Pons (tissue), 1 donor: ENCODE measurements at places on chromosomes 1 and 21.

- DNase-seq = no peak
These were observed 13.3 kb downstream of the SPSB1 start for GRCh38 chr1:9306006-9306405.

DNA sequence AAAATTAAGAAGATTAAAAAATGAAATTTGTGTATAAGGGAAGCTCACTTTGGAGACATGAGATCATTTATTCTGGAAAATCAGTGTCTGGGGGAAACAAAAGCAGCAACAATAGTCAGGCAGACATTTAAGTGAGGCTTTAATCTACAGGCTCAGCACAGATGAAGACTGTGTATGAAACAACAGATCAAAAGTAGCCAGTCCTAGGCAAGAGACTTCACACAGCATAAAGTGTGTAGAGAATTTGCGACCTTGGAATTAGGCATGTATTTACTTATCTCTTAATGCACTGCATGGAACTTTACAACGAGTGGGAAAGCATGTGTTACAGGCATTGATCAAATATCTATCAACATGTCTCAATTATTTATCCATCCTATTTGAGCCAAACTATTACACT, 1099.9 kb downstream of the PLA2G4A start:
- DNase-seq = no peak

DNA sequence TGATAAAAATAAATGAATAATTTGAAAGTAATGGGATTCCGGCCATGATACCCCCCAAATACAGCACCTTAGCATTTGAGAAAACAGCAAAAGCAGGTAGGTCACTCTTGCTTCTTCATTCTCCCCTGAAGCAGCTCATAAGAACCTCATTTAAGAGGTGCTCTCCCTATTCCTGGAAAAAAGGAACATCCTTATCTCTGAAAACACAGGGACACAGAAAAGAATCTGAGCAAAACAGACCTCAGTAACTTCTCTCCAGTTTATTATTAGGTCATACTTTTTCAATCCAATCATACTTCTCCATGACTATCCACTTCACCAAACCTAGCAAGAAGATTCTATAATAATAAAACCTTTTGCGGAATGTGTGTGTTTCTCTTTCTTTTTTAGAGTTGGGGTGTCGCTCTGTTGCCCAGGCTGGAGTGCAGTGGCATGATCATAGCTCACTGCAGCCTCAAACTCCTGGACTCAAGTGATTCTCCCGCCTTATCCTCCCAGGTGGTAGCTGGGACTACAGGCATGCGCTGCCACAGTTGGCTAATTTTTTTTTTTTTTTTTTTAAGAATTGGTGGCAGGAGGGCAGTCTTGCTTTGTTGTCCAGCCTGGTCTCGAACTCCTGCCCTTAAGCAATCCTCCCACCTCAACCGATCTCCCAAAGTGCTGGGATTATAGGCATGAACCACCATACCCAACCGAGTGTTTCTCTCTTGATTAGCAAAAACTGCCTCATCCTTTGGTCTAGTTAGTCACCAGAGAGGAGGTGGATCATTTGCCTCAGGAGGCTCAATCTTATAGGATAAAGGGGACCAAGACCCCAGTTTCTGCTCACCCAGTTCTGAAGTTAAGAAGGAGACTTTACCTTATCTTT, 10.6 kb upstream of the TRIM33 start:
- DNase-seq = no peak

DNA sequence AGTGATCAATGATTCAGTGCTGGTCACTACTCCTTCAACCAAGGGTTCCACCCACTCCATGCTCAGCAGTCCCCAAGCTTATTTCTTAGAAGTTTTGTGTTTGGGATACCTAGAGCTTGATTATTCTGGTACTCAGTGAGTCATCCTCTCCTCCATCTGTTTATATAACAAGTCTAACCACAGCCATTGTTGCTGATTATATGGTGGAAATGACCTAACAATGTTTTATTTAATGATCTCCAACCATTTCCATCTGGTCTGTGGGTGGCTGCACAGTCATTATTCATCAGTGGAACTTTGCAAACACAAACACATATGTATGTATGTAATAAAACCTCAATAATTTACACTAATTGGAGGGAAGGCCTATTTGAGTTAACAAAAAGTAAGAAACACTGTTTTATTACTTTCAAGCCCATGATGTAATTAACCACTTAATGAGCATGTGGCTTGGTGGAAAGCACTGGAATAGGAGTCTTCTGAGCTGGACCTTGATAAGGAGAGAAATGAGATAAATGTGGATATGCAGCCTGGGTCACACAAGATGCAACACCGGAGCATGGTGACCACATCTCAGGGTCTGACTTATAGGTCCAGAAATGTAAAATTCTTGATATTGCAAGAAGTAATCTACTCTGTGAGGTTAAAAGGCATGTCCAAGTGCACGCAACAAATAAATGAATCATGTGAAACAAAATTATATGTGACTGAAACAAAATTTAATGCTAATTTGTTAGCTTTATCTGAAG, 99.0 kb upstream of the WLS start:
- DNase-seq = no peak

DNA sequence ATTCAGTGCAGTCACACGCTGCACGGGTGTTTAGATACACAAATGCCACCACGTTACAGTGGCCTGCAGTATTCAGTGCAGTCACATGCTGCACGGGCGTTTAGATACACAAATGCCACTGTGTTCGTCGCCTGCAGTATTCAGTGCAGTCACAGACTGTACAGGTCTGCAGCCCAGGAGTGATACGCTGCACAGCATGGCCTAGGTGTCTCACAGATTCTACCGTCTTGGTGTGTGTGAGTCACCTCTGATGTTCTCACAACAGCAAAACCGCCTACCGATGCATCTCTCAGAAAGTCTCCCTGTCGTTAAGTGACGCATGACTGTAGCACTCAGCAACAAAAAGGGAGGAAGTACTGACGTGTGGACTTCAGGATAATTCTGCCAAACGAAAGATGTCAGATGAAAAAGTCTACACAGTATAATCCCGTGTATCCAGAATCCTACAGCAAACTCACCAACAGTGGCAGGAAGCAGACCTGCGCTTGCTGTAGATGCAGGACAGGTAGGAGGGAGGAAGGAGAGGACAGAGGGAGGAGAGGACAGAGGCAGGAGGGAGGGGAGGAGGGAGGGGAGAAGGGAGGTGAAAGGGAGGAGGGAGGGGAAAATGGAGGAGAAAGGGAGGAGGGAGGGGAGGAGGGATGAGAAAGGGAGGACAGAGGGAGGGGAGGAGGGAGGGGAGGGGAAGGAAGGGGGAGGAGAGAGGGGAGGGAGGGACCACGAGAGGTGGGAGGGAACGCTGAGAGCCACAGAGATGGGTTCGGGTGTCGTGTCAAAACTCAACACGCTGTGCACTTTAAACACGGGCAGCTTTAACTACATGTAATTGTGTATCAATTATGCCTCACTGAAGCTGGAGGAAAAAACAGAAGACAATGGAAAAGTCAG, 36.3 kb upstream of the PCBP3 start:
- DNase-seq = no peak

- DNase-seq = no peak
These were observed 16.3 kb downstream of the URB2 start for GRCh38 chr1:229642376-229642775.

GRCh38 chr1:8016210-8016894, 9.8 kb downstream of the ERRFI1 start:
- DNase-seq = peak; percentile 49

GRCh38 chr1:44821240-44821715, 13.0 kb downstream of the BTBD19 start:
- DNase-seq = no peak

- no peak for DNase-seq
These were observed 70.1 kb upstream of the CASZ1 start for GRCh38 chr1:10866321-10867093.

GRCh38 chr1:89465201-89465600, 59.4 kb upstream of the LRRC8B start:
- DNase-seq = no peak

DNA sequence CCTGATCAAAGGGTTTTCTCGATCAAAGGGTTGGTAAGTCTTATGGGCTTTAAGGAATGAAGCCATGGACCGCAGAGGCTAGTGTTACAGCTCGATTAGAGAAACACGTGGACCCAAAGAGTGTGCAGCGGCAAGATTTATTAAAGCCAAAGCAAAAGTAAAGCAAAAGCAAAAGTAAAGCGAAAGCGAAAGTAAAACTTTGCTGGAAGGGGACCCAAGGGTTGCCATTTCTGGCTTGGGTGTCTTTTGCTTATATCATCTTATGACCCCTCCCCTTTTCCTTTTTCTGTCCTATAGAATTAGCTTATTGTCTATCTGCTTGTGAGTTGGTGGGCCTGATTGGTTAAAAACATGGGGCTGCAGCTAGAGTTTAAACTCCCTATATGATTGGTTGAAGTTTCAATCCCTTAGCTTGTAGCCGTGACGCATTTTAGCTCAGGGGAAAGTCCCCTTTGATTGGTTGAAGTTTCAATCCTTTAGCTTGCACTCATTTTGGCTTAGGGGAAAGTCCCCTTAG, 957.0 kb downstream of the AMY1C start:
- no peak for DNase-seq

DNA sequence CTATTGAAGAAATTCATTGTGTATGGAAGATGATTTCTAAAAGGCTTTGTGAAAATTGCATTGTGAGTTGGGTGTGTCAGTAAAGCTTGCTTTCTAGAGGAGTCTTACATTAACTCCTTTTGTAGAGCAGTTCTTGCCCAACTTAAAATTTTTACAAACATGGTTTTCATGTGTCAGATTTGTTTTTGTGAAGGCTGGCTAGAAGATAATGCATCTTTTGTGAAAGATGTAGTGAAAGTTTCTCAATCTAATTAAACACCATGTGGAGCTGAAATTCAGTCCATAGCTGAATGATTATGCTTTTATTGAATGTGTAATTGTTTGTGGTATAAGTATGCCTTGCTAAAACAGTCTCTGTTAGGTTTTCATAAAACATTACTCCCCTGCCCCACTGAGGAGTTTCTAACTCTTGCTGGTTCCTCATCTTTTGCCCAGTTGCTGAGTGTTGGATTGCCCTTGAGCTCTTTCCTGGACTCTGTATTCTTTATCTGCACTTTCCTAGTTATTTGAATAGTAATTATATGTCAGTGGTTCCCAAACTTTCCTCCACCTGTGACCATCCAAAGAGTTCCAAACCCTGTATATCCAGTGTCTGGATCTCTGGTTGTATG, 38.0 kb downstream of the KCTD3 start:
- no peak for DNase-seq

DNA sequence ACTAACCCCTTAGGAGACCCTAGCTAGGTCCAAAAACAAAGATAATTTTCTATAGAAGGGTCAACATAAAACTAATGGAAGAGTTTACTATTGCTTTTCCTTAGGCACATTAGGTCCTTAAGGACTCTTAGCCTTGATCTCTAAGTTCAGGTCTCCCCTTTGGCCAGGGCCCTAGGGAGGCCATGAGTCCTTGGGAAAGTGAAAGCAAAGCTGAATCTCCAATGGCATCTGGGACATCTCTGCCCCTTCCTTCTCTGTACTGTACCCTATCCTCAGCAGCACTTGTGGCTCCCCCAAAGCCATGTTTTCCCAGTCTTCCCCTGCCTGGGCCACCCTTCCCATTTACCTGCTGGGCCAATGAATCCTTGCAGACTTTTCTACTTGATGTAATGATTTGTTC, 14.3 kb downstream of the IER5 start:
- DNase-seq = no peak

DNA sequence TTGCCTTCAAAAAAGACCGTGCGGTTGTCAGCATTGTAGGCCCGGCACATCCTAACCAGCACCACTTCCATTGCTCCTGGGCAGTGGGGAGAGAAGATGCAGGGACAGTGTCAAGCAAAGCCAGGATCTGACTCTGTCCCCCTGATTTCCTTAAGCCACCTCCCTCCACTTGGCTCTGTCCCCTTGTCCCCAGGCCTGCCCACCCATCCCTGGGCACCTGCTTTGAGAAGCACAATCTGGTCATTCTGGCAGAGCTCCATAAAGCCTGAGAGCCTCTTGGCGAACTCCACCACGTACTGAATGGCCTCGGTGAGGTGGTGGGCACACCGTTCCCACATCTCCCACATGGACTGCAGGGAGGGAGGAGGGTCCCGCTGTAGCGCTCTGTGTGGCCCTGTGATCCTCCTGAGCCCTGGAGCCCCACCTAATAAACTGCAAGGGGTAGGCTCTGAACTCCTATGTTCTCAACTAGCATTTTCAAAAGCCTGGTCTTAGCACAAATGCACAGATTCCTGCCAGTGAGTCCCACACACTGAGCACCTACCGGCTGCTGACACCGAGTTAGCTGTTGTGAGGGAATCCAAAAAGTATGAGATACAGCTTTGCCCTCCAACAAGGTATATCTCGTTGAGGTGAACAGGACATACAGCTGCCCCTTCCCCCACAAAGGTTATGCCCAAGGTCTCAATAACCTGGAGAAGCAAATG, 8.2 kb upstream of the LINGO4 start:
- no peak for DNase-seq

DNA sequence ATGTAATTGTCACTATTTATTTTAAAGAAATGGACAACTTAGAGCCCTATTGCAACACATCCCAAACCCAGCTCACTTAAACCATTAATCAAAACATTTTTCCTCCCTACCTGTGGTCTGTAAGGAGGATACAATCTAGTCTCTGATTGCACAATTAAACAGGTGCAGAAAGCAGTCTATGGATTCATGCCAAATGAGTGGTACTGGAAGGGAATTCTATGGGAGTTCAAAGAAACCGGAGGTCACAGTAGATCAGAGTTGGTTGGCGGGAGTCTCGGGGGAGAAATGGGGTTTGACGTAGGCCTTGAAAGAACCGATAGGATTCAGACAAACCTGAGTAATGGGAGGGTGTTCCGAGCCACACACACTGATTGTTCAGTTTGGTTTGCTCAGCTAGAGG, 314.9 kb downstream of the KIF26B start:
- no peak for DNase-seq

GRCh38 chr1:31588751-31589515, 12.6 kb downstream of the TINAGL1 start:
- DNase-seq = no peak

- DNase-seq = peak; percentile 58
These were observed 7.1 kb upstream of the TMEM61 start for GRCh38 chr1:54973205-54973921.

DNA sequence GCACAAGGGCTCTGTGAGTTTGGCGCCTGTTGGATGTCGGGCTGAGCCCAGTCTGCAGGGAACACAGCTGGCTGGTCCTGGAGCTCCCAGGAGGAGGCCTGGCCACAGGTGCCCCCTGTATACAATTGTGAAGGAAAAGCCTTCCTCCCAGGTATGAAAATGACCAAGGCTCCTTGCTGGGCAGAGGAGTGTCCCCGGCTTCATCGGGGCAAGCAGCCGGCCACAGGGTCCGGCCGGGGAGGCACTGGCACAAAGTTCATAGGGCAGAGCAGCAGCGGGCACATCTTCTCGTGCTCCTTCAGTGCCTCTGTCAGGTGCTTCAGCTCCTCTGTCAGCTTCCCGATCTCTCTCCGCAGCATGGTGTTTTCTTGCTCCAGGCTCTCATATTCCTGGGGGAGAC, 13.0 kb downstream of the BATF3 start:
- DNase-seq = no peak
